ENCODE measurements at places on chromosomes 11 and 22.

DNA sequence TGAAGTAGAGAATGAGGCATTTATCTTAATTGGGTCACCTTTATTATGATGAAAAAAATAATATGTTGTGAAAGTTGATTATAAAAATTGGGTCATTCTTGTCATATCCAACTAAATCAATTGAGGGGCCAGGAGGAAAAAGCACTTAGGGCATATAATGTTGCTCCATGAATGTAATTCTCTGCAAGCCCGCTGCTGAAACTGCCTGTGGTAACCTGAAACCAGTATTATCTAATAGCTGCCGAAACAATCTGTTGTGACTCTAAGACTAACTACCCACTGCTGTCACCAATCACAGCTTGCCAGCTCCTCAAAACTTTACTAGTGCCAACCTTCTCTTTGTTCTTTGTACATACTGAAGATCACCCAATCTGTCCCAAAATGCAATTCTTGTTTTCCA is 115.8 kb downstream of the ATG16L2 start:
- DNase-seq: no peak

GRCh38 chr11:6196396-6196795 is 2.6 kb upstream of the OR52W1 start:
- no peak for DNase-seq

DNA sequence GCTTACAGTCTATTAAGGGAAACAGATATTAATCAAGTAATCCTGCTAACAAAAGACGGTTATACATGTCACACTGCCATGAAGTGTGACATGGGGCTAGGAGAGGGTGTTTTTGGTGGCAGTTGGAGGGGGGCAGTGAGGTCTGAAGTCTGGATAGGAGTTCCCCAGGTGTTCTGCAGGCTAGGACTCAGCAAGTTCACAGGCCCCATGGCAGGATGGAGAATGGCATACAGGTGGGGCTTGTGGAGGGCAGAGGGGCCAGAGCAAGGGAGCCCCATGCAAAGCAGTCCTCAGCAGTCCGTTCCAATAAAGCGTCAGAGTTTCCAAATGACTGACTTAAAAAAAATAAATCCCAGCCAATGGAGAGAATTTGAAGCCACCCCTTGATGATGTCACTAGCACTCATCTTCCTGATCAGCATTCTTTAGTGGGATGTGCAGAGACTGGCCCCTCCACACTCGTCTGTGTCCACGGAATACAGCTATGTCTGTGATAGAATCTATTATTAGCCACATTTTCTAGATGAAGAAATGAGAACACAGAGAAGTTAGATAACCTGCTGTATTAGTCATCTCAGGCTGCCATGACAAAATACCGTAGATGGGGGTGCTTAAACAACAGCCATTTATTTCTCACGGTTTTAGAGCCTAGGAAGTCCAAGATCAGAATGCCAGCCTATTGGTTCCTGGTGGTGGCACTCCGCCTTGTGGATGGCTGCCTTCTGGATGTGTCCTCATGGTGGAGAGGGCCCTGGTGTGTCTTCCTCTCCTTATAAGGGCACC is 32.6 kb downstream of the PRDM11 start:
- no peak for DNase-seq

- no peak for DNase-seq
Observed at GRCh38 chr22:47105085-47105484, 342.6 kb downstream of the TBC1D22A start.

GRCh38 chr11:71548120-71548519 is at the start of gene KRTAP5-9:
Gene KRTAP5-9, plus strand, starts transcription at chr11:71548420. Its CDS starts 238 bp downstream, at chr11:71548658.
- no peak for DNase-seq

- DNase-seq: no peak
Observed at GRCh38 chr11:120208777-120209176, 2.1 kb upstream of the OAF start.

DNA sequence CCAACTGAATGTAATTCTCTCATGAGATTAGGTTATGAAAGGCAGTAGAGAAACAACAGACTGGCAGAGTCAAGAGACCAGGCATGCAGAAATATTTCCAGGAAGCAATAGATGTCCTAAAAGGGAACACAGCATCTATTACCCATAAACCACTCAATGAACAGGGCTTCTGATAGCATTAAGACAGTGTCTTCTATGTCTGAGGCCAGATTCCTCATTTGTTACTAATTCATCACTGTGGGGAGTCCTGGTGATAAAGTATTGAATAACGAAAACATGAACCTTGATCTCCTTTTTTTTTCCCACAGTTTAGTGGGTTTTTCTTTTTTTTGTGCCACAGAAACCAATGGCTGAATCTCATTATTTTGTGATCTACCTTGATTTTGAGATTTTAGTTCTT is 339.0 kb downstream of the METTL15 start:
- DNase-seq: no peak

- DNase-seq: no peak
Observed at GRCh38 chr11:74162681-74163467, 7.9 kb downstream of the C2CD3 start.

DNA sequence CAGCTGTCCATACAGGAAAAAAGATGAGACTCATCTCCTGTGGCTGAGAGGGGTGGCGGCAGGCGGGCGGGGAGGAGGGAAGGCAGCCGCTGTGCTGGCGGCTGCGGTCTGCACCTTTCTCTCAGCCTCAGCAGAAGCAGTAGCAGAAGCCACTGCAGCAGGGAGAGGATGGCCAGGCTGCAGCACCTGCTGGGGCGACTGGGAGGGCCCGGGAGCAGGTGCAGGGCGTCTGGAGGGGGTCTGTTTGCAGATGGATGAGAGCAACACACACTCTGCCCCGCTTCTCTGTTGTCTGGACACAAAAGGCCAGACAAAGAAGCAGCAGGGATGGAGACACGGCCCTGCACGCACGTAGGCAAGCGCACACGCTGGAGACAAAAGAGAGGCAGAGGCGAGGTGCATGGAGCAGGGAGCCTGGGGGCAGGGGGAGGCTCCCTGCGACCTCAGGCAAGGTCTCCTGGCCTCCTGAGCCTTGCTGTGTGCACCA is 9.3 kb upstream of the MIAT start:
- no peak for DNase-seq

- no peak for DNase-seq
Observed at GRCh38 chr11:119614222-119615002, 114.6 kb downstream of the NECTIN1 start.

DNA sequence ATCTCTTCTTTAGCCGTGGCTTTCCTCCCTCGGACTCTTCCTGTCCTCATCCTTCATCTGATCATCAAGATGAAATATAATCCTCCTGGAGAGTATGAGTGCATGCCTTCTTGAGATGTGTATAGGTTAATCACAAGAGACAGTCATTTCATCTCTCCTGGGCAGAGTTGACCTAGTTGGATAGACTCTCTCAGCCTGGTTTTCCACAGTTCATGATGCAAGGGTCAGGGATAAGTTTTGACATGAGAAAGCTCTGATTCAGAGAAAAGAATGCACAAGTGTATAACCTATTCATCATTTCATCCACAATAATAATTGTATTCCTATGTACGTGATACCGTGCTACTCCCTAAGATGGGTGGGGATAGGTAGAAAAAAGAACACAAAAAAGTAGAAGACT is 33.2 kb upstream of the CCDC90B start:
- no peak for DNase-seq

- DNase-seq: no peak
Observed at GRCh38 chr11:1120532-1121330, 37.0 kb upstream of the MUC5AC start.

DNA sequence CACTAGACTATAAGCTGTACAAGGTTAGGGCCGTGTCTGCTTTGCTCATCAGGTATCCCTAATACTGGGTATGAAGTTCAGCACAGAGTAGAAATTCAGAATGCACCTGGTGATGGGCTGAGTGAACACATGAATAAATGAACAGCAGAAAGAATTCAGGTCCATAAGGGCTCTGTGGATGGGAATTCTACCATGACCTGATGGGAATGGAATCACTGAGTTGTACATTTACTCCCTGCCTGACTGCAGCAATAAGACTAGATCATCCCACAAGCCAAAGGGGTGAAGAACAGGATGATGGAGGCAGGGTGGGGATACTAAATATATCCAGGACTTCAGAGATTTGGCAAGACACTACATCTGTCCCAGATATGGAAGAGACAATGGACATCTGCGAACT is 86.5 kb upstream of the CSNK2A3 start:
- DNase-seq: no peak

- peak; percentile 33 for DNase-seq
Observed at GRCh38 chr11:34168642-34169420, 63.4 kb downstream of the NAT10 start.

GRCh38 chr22:27525711-27526110 is 275.8 kb downstream of the MN1 start:
- DNase-seq: no peak

- DNase-seq: no peak
Observed at GRCh38 chr11:8087185-8087584, 6.2 kb downstream of the TUB start.

All from T47D (cell line).